ENCODE measurements at places on chromosomes 3 and 15.

DNA sequence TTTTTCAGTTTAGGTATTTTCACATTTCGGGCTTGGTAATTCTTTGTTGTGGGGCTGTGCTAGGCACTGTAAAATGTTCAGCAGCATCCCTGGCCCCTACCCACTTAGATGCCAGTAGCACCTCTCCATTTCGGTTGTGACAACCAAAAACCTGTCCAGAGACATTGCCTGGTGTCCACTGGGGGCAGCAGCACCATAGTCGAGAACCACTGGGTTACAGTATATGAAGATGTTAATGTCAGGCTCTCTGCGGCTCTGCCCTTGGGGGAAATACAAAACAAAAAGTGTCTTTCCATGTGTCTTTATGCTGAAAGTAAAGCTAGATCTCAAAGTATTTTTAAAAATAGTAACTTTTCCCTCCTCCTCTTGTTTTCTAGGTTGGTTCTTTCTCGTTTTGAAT lies 177.2 kb downstream of the ITPR1 start:
- no peak for DNase-seq

DNA sequence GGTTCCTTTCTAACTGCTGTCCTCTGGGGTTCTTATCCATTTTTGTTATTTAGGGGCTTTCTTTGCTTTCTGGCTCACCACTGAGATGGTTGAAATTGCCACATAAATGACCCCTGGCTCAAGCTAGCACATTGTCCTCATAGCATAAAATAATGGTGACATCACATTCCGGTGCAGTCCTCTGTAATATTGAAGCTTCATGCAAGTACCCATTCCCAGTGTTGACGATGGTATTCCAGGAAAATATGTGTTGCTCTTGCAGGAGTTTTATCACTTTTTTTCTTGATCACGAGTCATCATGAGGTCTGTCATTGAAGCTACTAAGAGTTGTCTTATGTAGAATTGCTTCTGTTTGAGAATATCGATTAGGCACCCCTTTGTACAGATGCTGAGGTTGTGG lies 56.1 kb downstream of the CRTC3 start:
- no peak for DNase-seq

GRCh38 chr3:50303013-50303815 lies at the start of gene HYAL1:
TSS of gene HYAL1 (minus strand) at chr3:50303574. CDS start at chr3:50302956, 618 bp downstream.
- no peak for DNase-seq

GRCh38 chr3:77071809-77072208 lies 31.9 kb downstream of the ROBO2 start:
- no peak for DNase-seq

- no peak for DNase-seq
Measured at GRCh38 chr3:46708401-46709156, 7.4 kb downstream of the TMIE start.

- DNase-seq, result no peak
Measured at GRCh38 chr3:108125550-108126071, 34.8 kb upstream of the CD47 start.

DNA sequence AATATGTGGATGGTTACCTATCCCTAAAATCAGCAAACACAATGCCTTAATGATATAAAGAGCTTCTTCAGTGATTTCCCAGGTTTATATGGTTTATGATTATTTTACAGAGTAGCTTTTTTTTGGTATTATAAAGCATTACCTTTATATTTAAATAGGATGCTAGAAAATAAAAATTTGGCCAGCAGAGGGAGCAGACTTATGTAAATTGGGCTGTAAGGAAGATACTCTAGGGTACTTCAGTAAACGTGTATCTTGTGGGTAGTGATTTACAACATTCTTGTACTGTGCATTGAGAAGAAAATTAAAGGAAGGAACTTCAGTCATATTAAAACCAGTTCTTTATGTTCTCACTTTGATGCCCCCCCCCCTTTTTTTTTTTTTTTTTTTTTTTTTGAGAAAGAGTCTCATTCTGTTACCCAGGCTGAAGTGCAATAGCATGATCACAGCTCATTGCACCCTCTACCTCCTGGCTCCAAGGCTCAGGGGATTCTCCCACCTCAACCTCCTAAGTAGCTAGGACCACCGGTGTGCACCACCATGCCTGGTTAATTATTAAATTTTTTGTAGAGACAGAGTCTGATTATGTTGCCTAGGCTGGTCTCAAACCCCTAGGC lies 167.9 kb downstream of the BBX start:
- peak; percentile 64 for DNase-seq

- no peak for DNase-seq
Measured at GRCh38 chr3:149605902-149606301, 51.9 kb downstream of the WWTR1 start.

- DNase-seq, result no peak
Measured at GRCh38 chr3:133455281-133455680, 55.4 kb downstream of the BFSP2 start.

GRCh38 chr3:126293370-126294082 lies 63.7 kb downstream of the KLF15 start:
- peak; percentile 70 for DNase-seq

DNA sequence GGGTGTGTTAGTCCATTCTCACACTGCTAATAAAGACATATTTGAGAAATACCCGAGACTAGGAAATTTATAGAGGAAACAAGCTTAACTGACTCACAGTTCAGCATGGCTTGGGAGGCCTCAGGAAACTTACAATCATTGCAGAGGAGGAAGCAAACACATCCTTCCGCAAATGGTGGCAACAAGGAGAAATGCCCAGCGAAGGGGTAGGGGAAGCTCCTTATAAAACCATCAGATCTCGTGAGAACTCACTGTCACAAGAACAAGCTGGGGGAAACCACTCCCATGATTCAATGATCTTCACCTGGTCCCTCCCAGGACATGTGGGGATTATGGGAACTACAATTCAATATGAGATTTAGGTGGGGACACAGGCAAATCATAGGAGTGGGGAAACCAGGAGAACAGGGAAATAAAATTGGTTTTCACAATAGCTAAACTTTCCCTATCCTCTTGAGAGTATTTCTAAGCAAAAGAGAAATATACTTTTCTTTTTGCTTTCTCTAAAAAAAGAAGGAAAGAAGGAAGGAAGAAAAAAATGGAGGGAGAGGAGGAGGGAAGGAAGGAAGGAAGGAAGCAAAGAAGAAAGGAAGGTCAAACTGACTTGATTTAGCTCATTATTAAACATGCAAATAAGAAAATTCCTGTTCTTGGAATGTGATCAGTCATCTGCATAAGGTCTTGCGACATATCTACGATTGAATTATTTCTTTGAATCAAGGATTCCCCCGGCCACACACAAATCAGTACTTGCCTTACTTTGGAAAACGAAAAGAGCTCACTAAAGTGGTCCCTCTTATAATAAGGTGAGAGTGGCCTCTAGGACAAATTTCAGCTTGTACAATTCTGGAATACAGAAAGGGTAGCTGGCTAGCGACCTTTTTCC lies 75.2 kb downstream of the LIPC start:
- no peak for DNase-seq

DNA sequence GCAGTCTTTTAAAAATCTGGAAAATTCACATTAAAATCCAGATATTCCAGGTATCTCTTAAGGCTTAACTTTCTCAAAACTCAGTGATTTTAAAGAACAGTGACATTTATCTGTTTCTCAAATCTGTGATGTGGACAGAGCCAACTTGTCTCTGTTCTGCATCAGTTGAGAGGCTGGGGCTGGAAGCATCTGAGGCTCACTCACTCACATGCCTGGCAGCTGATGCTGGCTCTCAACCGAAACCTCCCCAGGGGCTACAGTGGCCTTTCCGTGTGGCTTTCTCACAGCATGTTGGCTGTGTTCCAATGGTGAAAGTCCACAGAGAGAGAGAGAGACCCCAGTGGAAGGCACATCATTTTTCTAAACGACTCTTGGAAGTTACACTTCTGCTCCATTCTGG lies 53.5 kb downstream of the CEMIP start:
- DNase-seq, result no peak

DNA sequence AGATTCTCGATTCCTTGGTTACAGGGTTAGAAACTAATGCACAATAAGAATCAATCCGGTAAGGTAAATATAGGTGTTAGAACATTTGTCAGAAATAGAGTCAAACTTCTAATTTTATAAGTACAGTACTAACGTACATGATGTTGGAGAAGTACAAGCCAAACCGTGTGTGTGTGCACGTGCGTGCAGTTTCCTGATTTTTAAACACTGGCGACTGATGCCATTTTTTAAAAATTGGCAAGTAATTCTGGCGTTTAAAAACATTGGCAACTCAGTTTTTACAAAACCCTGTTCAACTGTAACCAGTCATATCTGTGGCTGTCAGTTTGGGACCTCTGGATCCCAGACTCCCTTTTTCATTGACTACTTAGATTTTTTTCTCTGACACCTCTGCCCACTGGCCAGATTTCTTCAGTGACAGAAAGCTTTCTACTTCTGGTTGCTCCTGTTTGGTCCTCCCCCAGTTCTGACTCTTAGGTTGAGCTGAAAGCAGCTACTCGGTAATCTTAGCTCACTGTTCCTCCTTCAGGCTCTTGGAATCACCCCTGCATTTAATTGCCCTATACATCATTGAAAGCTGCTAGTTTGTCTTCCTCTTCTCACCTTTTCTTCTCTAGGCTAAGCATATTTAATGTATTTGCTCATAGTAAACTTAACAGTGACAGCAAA lies 843 bp downstream of the ATG7 start:
- peak; percentile 32 for DNase-seq

DNA sequence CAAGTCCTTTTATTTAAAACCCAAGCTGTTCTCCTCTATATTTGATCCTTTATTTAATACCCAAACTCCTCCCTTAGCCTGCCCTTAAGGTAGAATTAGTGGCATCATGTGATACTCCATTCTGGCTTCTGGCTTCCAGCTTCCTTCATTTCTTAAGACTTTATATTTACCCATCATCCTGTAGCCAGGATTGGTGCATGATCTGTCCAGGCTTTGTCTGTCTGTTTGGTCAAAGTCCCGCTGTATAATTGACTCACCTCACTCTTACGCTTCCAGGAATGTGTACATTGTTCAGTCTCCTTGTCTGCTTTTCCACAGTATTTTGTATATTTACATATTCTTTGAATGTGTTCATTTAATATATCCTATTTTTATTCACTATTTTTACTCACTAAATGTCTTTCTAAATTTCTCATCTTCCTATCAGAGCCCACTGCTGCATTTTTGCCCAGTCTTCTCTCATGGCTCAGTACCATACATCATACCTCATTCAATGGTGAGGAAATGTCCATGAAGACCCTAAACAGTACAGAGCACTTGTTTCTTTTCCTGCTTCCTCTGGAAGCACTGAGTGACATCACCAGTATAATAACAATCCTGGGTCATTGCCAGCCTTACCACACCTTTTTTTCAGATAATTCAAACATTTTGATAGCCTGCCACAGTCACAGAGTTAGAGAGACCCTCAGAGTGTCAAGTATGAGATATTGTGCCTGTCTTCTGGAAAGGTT lies 31.5 kb downstream of the TMEM108 start:
- DNase-seq, result no peak

DNA sequence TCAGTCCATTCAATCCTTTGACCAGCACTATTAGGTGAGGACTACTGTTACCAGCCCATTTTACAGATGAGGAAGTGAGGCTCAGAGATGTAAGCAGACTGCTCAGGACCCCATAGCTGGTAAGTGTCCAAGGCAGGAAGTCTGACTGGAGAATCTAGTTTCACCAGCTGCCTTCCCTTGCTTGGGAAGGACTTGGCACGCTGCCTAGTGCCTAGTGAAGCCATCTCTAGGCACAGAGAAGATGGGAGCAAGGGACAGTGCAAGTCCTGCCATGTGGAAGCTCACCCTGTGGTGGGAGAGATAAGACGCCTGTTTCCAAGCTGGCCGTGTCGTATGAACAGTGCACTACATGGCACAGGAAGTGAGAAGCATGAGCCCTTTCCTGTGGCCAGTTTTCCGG lies 111.8 kb upstream of the TMC3 start:
- no peak for DNase-seq

DNA sequence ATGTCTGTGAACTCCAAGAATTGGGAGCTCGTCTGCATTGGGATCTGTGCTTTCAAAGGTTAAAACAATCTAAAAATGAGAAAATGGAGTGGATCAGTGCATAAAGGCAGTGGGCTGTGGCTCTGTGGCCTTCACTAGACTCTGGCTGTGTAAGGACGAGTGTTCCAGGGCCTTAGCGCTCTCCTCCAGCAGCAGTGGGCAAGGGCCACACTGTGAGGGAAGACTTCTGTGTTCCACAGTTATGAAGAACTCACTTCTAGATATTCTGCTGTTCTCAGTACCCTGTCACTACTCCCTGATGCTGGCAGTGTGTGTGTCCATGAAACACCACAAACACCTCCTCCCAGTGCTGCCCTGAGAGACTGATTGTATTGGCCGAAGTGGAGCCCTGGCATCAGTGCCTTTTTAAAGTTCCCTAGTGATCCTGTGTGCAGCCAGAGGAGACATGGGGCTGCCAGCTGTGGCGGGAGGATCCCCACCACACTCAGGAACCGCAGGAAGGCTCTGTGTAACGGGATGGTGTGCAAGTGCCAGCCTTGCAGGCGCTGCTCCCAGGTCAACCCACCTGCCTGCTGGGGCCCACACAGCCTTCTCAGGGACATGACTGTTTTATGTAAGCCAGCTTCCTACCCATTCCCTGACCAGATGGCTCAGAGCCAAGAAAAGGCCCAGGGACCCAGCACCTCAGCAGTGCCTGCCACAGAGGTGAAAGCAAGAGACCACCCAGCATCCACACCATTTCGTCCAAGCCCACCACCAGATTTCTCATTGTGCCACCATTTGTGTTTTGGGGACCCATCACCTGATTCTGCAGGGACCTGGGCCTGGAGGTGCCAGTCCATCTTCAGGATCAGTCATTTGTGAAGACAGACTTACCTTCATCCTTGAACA lies 40.4 kb downstream of the ABTB1 start:
- DNase-seq, result no peak

GRCh38 chr3:74599564-74599963 lies 14.9 kb downstream of the CNTN3 start:
- peak; percentile 10 for DNase-seq

DNA sequence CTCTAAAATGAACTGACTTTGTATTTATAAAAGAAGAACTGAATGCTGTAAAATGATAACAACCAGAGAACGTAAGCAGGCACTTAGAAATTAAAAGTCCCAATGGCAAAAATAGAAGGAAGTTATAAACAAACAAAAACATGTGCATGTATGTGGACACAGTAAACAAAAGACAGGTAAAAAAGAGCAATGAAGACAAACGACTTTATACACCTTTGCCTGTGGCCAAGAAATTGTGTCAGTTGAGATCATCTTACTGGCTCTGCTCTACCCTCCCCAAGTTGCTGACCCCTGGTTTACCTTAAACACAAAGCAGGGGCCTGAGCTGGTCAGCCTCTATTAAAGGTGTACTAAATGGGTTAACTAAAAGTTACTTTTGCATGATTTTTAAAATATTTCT lies 41.7 kb upstream of the GP5 start:
- no peak for DNase-seq

GRCh38 chr3:77052733-77053670 lies 13.1 kb downstream of the ROBO2 start:
- no peak for DNase-seq
